ENCODE measurements at places on chromosomes 16 and 17.

GRCh38 chr17:46983782-46984181 is 4.7 kb upstream of the RPRML start:
- no peak for DNase-seq

DNA sequence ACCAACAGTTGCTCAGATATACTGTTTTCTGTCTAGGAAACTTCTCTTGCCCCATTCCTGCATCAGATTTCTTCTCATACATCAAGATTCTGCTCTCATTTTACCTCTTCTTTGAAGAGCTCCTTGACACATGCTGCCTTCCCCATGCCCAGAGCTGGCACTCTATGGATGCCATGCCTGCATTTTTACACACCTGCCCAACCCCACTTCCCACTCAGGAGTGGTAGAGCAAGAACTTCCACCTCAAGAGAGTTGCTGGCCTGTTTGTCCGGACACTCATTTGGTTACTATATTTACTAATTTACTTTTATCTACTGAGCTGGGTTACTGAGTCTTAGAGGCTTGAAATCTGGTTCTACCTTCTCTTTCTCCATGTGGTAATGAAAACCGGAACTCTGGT is 98.3 kb upstream of the HLF start:
- no peak for DNase-seq

DNA sequence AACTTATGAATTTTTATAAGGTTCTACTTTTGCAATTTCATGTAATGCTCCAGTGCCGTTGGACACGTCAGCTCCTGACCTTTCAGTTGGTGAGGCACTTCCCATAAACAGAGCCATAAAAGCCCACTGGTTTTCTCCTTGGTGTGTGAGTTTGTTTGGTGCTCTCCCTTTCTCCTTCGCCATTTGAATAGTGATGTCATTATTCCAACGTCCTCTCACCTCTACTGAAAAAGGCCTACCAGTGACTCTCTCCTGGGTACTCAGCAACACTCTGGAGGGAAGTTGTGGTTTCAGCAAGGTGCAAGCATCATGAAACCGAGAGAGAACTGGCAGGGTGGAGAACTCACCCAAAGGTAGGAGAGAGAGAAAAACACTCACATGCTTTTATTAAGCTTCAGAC is 29.6 kb upstream of the HNF1B start:
- DNase-seq, result no peak

GRCh38 chr17:47882247-47882646 is 13.8 kb upstream of the SP2 start:
- no peak for DNase-seq

DNA sequence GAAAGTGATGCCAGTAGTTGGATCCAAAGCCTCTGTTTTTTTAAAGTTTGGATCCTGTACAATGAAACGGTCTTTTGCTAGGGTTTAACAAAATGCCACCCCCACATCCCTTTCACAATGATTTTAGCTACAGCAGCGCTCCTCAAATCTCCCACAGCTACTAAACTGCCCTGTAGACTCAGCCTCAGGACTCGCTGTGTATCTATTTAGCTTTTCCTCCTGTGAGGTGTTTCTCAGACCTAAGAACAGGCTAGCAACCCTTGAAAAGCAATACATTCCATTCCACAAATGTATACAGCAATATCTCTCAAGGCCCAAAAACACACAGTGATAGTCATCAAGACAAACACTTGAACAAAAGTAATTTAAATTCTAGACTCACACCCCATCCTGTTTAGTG is 206.4 kb downstream of the ZFHX3 start:
- DNase-seq, result no peak

DNA sequence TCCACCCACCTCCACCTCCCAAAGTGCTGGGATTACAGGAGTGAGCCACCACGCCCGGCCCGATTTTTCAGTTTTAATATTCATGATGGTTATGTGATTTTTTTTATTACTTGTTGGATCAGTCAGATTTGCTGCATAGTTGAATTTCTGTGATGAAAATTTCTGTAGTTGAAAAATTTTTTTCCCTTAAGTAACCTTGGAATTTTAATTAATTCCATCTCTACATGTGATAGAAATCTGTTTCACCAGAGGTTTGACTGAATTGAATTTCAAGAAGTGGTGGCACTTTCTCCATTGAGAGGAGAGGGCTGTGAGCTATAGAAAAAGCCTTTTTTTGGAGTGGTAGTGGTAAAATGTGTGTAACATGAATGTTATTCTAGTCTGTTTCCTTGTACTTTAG is 24.7 kb downstream of the WIPF2 start:
- no peak for DNase-seq

GRCh38 chr16:67456391-67457081 is 24.4 kb downstream of the ATP6V0D1 start:
- no peak for DNase-seq

DNA sequence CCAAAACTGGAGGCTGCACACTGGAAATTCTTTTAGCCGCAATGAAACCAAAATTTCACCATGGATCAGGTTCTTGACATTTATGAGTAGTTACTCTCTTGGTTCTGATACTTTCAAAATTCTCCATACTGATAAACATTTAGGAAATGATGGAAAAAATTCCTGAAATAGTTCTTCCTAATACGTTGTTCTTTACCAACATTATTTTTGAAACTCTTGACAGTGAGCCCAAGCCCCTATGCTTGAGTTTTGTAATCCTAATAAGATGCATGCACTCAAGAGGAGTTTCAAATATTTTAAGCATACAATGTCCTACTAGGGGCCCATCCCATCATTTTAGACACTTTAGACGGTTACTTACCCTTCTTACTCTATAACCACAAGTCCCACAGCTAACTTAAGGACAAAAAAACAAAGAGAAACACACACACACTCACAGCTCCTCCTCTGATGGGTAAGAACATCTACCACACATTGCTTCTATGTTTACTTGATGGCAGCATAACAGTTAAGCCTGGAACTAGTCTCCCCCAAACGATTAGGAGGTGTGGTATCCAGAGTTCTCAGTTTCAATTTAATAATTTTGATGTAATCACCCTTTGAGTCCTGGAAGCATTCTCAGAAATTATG is 3.7 kb downstream of the VEZF1 start:
- DNase-seq, result no peak

DNA sequence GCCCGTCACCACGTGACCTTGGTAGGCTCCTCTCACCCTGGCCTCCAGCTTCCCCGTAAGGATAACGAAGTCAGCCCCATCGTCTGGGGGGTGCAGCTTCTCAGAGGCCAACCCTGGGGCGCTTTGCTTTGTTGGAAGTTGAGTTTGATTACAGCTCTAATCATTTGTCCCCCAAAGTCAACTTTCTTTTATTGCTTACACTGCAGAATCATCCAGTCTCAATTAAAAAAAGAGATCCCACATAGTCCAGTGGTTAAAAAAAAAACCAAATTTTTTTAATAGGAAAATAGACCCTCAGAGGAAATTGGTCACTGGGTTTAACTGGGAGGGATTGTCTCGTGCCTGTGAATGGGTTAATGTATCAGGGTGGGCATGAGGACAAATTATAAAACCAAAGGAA is 7.8 kb upstream of the GPRC5C start:
- DNase-seq, result no peak

- DNase-seq, result no peak
Observed at GRCh38 chr17:27989046-27989445, 53.4 kb upstream of the NLK start.

GRCh38 chr17:6641247-6641863 is 495 bp downstream of the TXNDC17 start:
- no peak for DNase-seq

GRCh38 chr16:88596483-88596882 is 26.3 kb downstream of the ZC3H18 start:
- no peak for DNase-seq

Data from stimulated activated CD8-positive, alpha-beta memory T cell treated with anti-CD3 and anti-CD28 coated beads, Interleukin-15, amount 100 ng/mL, for 4 hours (primary cell).